ENCODE measurements at places on chromosomes 6 and 20.

GRCh38 chr6:167093406-167093921 lies 29.4 kb upstream of the CCR6 start:
- DNase-seq = no peak

GRCh38 chr6:155155787-155156447 lies 107.9 kb upstream of the CLDN20 start:
- DNase-seq = peak; percentile 41

DNA sequence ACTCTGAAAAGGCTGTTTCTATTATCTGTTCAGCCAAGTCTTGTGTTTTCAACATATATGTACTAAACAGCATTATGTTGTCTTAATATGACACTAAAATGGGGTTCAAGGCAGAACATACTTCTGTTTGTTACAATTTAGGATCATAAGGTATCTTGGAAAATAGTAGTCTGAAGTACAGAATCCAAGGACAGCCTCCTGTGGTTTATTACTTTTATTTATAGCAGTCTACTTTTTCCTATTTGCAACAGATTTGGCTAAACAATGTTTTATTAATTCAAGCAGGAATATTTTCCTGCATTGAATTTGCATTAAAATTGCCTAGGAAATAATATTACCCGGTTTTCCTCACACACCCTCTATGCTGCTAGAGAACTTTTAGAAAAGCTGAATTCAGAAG lies 67.7 kb downstream of the PLEKHG1 start:
- DNase-seq = no peak

DNA sequence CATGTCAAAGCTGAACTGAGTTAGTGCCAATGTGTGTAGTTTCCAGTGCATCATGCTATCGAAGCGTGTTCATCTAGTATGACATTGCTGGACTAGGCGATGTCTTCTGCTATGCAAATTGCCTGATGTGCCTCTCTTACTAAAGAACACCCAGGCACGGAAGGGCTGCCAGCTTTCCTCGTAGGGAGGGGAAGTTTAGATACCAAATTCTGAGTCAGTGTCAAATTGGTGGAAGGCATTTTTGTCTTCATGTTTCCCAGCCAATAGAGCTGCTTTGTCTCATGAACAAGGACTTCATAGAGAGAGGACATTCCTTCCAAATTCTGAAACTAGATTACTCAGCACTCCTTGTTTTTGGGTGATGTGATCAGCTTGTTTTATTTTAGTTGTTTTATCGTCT lies 320.1 kb downstream of the BTBD3 start:
- no peak for DNase-seq

- DNase-seq = no peak
Measured at GRCh38 chr6:102023977-102024657, 630.6 kb downstream of the GRIK2 start.

DNA sequence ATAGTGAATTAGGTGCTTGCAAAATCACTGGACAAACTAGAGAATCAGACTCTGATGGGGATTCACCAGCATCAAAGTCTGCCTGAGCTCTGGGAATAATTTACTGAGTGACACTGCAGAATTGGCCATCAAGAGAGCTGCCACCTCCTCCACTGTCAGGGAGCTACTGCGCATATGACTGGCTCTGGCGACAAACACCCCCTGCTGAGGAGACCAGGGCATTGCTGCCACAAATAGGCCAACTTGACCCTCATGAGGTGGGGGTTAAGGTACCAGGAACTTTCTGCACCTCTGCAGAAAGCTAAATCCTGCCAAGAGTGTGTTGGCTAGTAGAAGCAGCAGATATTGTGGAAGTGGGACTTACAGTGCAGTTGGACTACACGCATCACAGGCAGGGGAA lies 88.0 kb downstream of the CDS2 start:
- DNase-seq = no peak

DNA sequence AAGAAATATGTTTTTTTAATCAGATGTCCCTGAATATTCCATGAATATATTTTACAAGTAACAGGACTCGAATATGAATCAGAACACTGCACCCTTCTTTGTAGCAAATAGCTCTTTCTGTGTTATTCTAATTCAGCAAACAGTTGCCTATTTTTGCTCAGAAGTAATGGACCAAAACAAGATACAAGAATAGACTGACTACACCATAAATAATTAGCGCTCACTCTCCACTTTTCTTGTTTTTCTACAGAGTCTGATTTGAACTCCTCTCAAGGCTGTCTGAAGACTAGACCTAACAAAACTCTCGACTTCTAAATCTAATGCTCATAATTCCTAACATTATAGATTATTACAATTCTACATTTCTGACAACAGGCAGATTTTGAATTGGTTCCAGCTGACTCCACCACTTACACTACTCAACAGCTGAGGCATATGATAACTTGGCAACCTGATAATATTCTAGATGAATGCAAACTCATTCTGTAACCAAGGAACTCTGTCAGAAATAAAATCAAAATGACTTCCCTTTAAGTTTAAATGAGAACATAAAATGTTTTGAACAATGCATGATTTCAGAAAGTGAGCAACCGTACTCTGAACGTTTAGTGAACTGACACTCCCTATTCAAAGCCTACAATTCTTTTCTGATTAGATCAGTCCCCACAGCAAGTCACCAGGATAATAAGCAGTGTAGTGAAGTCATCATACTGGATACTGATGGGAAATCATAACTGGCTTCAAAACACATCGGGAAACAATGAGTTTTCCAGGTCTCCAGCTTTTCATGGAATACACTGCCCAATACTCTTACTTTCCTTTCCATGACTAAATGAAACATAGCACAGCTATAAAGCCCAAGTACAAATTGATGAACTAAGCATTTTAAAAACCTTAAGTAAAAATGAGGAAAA lies 114.2 kb upstream of the BEND6 start:
- DNase-seq = no peak

- DNase-seq = no peak
Measured at GRCh38 chr6:137237413-137238170, 18.4 kb upstream of the IFNGR1 start.

- DNase-seq = no peak
Measured at GRCh38 chr6:113599444-113599843, 257.7 kb upstream of the MARCKS start.

GRCh38 chr20:46979603-46980241 lies 85.1 kb downstream of the EYA2 start:
- DNase-seq = no peak

DNA sequence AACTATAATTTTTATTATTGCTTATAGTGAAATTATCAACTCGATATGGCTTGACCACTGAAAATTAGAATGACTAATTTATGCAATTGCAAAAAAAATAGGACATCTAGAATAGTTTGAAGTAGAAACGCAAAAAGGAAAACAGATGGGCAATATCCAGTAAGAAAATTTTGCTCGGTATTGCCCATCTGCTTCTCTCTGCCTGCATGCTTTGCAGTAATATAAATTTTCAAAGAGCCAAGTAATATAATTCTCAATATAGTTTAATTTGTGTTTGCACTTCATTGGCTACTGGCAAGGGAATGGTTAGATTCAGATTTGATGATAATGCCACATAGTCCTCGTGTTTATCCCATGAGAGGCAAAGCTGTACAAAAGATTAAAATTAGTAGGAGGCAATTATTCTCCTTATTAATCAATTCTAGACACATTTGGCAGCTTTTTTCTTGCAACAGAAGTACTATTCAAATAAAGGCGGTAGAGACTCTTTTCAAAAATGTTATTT lies 27.3 kb upstream of the LAMA2 start:
- no peak for DNase-seq

DNA sequence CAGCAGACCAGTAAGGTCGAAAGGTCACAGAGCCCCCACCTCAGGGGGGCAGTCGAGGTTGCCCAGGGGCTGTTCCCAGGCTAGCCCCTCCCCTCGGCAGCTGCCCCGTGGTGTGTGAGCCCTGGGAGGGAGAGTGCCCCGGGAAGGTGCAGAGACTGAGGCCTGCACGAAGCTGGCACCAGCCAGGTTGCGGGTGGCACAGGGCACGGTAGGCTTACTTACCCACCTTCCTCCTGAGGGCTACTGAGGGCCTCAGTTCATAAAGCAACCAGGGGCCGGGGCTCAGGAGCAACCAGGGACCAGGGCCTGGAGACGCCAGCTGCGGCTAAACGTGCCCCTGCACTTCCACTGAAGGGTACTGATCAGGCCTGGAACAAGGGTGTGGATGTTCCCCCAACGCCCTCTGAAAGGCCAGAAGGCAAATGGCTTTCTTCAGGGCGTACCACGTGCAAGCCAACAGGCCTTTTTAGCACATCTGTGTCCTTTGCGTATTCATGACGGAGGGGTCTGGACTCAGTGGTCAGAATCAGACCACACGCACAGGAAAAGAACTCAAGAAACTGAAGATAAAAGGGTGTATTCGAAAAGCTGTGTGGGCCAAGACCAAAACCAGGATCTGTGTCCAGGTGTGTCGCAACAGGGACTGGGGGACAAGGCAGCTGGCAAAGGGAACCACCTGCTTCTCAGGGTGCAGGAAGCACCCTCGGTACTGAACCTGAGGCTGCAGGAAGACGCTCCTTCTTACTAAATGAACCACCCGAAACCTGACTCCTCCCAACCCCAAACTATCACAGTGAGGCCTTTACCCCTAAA lies 24.5 kb upstream of the TCFL5 start:
- no peak for DNase-seq

GRCh38 chr6:25302677-25303128 lies 23.5 kb downstream of the CARMIL1 start:
- DNase-seq = no peak

DNA sequence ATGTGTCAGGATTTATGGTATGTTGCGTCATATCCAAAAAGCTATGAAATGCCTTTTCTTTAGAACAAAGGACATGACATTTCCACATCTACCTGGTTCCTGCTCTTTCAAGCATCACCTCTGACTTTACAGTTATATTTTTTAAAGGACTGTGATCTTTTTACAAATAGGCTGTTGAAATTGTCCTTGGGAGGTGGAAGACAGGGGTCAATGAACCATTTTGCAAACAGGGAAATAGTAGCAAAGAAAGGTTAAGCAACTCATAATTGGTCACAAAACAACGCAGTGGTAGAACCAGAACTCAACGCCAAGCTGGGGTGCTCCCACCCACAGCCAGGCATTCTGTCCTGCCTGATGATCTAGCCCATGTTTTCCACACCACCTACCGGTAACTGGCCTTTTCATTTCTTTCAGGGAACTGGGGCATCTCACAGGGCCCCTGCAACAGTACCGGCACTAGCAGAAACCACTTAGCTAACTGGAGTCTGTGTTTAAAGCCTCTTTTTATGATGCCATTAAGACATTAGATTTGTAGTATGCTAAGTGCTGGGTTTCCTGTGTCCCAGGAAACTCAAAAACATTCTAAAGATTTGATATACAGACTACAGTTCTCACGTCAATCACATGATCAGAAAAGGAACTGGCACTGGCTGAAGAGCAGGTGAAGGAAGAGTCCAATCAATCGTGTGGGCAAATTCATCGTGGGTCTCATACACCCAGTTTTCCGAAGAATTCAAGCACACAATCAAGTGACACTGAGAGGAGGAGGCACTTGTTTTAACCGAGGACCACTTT lies 13.9 kb downstream of the ZNF217 start:
- peak; percentile 61 for DNase-seq

GRCh38 chr20:48862279-48862678 lies 34.5 kb upstream of the PREX1 start:
- no peak for DNase-seq

- DNase-seq = no peak
Measured at GRCh38 chr6:27091661-27092315, 155.7 kb upstream of the PRSS16 start.

DNA sequence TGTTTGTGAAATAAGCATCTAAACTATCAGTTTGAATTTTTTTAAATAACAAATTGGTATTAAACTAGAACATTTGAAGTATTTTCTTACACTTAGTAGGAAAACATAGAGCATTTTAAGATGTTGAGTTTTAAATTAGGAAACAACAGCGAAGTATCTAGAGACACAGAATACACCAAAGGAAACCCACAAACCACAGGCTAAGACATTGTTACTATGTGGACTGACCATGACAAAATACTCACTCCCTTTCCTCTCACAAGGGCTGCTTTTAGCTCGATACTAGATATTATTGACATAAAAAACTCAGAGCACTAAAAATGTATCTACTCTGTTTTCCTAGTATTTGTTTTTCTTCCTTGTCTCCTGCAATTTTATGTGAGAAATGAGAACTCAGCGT lies 266.0 kb upstream of the CITED2 start:
- no peak for DNase-seq

- no peak for DNase-seq
Measured at GRCh38 chr20:52207020-52207810, 15.6 kb upstream of the ZFP64 start.

- no peak for DNase-seq
Measured at GRCh38 chr6:29425075-29425474, 10.3 kb downstream of the OR12D1 start.

- no peak for DNase-seq
Measured at GRCh38 chr20:427401-427800, 19.3 kb downstream of the RBCK1 start.

DNA sequence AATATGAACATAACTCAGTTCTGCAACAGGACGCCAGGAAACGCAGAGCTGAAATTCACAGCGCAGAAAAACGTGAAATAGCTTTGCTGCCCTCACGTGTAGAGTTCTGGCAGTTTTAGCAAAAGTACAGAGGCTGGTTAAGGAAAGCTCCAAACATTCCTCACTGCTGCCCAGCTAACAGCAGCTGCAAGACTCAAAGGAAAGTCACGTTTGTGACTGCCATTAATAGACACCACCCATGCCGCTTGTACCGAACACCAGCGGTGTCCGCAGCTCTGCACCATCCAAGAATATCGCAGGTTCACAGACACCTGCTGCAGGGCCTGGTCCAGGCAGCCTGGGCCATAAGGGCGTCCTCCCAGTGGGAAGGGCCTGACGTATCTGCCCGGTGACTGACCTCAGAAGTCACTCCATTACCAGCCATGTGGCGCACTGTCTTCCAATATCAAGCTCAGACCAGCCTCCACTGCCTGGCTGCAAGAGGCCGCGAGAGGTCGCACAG lies 61.4 kb downstream of the WDR27 start:
- no peak for DNase-seq

- DNase-seq = no peak
Measured at GRCh38 chr6:28772480-28773381, 151.1 kb downstream of the TRIM27 start.

- no peak for DNase-seq
Measured at GRCh38 chr20:57250607-57251343, 15.7 kb downstream of the BMP7 start.

- DNase-seq = no peak
Measured at GRCh38 chr6:133587546-133588160, 301.3 kb upstream of the TCF21 start.

DNA sequence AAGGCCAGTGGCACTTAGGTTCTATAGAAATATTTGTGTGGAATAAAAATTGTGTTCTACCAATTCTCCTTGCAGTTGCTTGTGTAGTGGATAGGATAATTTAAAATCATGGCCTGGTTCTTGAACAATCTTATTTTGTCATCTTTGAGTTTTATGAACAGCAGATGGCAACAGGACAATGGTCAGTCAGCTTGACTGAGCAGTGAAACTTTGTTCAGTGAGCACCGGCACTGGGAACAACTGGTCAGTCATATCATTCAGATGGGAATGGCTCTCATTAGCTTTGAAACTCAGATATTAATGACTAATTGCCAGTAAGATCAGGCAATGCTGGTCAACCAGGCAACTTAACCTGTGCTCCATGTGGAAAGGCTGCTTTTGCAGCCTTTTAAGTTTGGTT lies 129.2 kb downstream of the BCKDHB start:
- no peak for DNase-seq
